Stimulated activated CD4-positive, alpha-beta T cell treated with anti-CD3 and anti-CD28 coated beads, Interleukin-15, amount 100 ng/mL, for 1 hour (primary cell): ENCODE measurements at places on chromosomes 2 and 18.

DNA sequence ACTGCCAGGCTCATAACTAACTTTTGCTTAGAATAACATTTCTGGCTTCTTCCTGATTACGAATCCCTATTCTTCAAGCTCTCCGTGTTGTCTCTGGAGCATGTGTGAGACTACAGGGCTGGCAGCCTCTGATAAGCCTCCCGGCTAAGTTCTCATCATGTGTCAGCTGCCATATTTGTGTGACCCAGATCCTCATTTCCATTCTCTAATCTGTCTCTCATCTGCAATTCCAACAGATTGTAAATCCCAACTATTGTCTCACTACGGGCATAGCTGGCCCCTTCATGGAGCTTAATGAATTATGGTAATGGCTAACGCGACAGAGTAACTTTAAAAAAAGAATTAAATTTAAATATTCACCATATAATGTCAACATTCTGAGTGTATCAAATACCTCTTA is 165.4 kb downstream of the CMPK2 start:
- DNase-seq = no peak

GRCh38 chr2:182890773-182891378 is 24.4 kb upstream of the FRZB start:
- DNase-seq = no peak

DNA sequence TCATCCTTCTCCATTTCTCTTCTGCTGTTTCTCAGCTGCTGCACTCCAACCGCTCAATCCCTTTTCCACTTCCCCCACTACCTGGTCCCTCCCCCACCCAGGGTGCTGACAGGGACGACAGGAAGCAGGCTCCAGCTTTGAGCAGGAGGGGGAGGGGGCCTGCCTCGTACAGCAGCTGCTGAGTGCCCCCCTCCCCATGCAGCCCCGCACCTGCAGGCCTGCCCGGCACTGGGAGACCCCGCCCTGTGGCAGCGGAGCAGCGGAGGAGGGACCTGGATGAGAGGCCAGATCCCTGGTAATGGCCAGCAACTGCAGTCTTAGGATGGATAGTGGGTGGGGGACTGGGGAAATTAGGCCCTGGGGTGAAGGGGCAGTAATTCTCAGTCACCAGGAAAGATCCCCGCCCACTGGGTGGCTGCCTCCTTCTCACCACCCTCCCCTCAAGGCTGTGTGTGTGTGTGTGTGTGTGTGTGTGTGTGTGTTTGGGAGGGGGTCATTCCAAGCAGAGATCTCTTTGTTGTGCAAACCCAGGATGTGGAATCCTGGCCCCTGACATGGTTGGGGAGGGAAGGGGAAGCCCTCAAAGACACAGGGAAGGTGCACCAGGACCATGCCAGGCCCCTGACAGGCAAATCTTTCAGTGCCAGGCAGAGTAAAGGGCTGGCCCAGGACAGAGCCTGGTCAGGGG is 6.8 kb upstream of the CRYBA2 start:
- no peak for DNase-seq

- no peak for DNase-seq
Measured at GRCh38 chr2:203790134-203790852, 77.3 kb upstream of the CTLA4 start.

GRCh38 chr2:187442378-187442777 is 5.7 kb downstream of the CALCRL start:
- no peak for DNase-seq

GRCh38 chr2:206218156-206218555 is 56.3 kb upstream of the ZDBF2 start:
- DNase-seq = no peak

DNA sequence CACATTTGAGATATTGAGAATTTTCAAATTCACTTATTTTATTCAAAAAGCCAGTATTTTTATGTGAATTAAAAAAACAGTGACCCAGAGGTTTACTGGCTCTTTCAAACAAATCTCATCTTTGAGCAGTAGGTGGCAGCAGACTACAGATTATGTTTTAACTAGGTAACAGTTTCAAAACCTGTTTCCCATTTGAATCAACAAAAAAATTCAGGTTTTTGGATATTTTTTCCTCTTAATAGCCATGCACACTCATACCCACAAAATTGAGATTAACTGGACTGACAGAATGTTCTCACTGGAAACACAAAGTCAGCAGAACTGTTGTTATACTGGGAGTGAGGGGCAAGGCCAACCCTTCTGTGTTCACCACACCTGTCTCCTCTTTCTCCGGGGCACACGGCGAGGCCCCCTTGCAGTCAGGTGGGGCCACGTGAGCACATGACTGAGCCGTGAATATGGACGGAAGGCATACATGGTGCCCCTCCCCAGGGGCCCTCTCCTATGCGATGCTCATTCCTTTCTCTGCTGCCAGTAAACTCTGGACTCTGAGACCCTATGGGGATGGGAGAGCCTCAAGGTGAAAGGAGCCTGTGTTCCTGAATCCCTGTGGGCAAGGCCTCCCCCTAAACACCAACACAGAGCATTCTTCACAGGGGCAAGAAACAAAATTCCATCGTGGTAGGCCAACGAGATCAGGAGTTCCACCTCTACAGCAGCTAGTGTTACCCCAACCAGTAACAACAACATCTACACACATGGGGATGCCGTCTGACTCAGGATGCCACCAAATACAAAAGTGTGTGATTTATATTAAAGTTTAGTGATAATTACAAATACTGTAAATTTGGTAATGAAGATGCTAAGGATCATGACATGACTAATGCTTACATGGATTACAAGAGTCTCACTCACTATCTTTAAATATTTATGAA is 80.4 kb downstream of the LPIN2 start:
- DNase-seq = no peak

- no peak for DNase-seq
Measured at GRCh38 chr2:26281226-26281625, 36.5 kb downstream of the HADHB start.

DNA sequence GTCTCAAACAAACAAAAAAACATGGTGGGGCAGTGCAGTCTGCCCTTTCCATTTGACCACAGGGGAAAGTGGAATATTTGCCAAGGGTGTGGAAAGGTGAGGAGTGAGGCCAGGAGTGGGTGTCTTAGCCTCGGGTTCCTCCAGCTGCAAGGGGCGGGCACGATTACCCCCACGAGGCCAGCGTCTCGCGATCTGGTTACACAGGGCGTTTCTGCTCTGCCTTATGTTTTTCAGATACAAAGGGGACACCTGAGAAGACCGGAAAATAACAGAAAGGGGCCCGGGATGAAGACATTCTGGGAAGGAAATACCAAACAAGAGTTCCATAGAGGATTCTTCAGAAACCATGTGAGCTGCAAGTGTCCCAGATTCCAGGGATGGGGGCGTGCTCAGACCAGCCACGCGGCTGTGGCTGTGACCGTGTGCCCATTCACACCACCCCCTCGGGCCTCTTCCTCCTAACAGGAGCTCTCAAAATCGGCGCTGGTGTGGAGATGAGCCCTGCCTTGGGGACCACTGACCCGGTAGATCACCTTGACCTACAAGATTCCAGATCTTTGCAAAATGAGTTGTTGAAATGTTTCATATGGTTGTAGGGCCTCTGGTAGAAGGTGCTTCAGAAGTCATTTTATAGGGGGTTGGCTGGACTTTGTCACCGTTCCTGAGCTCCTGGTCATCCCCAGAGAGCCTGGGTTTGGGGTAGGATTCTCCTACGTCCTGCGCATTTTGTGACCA is 34.2 kb downstream of the FAM178B start:
- DNase-seq = no peak

GRCh38 chr2:50746526-50746925 is 285.4 kb downstream of the NRXN1 start:
- no peak for DNase-seq

DNA sequence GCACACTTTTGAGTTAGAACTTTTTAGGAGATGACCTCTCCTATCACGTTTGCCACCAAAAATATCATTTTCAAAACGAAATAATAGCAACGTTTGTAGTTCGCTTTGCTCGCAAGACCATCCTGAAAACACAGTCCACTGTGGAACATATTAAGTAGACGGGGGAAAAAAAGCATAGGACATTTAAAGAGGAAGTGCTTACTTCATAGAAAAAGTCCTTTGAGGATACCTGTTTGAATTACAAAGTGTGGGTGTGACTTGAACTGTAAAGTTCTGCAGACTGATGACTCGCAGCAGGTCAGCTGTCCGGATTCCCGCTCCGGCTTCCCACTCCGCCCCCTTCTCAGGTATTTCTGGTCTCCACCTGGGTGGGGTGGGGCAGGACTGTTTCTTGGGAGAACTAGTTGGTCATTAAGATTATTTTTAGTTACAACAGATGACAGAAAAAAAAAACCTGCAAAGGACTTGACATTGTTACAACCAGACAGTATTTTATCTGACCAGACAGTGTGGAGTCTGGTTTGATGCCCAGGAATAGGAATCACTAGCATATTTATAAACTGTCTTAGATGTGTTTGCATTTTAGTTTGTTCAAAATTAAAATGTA is 13.3 kb downstream of the CNOT11 start:
- no peak for DNase-seq

- no peak for DNase-seq
Measured at GRCh38 chr2:37191253-37191652, 2.8 kb upstream of the SULT6B1 start.

DNA sequence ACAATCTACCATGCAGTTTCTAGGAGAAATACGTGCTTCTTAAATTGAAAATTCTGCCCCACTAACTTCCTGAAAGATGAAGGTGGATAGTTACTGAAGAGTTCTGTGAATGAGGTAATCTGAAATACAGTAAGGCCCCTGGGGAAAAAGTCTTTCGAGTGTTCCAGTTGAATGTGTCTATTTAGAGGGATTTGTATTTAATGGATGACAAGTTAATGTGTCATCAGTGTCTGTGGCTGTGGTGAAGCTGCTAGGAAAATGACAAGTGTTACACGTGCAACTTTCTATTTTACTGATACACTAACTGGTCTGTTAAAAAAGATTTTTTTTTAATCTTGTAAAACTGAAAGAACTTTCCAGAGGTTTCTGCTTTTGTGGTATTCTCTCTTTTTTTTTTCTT is 384.6 kb downstream of the STK39 start:
- DNase-seq = no peak

DNA sequence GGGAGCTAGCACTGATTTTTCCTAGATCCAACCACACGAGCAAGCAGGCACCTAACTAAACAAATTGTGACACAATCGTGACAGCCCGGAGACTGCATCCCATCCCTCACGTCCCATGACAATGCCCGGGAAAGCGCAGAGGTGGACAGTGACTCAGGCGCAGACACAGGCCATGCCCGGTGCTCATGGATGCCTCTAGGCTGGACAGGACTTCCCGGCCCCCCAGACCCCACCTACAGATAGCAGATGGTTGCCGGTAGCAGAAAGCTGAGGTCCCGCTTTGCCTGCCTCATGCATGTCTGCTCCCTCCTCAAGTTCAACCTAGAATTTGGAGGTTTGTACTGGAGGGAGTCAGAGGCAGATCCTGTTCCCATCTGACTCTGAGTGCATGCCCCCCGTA is 81.0 kb downstream of the TPO start:
- no peak for DNase-seq

GRCh38 chr2:219901155-219901554 is 273.7 kb downstream of the SLC4A3 start:
- no peak for DNase-seq

DNA sequence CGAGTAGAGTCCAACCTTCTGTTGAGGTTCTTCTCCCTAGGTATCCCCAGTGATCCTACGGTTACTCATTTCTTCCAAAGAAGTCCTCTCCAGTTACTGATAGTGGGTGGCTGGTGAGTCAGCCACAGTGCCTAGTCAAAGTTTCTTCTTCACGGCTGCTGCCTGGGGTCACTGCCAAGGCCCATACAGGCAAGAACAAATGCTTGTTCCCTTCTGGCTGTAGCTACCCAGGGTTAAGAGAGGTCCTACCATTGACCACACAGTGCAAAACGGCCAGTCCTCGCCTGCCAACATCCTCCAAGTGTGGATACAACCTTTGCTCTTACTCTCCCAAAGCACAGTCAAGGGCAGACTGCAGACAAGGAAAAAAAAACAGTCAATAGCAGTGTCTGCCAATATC is 2.9 kb upstream of the PTPN4 start:
- DNase-seq = peak; percentile 8

DNA sequence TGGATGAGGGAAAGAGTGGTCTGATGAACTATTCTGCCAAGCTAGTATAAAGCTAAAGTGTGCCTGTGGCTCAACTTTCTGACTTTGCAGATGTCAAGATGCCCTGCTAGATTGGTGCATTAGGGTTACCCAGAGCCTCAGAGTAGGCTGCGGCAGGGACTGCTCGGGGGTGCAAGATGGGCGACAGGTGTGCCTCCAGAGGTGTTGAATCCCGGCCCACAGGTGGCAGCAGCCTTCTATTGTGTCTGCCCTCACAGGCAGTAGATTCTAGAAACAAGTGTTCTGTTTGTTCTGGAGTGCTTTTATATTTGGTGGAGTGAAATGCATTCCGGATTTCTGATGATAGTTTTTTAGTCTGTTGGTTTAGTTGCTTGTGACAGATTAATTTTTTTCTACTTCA is 131.6 kb upstream of the IL1R2 start:
- DNase-seq = no peak

DNA sequence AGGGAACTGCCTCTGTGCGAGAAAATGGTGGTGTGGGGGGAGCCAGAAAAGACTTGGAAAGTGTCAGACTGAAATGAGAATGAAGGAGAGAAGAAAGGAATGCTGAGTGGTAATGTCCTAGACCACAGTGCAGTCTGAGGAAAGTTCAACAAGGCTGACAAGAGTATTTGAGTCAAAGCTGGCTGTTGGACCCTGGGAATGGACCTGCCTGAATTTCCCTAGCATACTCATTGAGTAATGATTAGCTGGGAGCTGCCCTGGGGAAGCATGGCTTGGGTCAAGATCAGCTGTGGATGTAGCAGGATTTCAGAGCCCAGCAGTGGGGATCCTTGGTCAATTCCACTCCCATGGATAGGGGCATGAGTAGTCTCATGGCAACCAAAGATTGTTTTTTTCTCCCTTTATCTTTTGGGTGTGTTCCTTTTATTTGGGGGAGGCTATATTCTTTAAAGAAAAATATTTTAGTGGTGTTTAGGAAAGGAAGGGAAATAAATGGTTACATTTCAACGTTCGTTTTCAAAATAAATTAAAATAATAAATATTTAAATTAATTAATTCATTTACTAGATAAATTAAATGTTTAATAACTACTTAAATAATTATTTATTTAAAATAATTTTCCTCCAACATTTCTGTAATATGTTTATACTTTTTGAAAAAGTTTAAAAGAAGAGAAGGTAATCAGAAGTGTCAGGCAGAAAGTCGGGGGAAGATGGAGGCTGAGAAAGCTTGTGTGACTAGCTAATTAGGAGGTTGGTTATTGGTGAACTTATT is 15.9 kb upstream of the LHCGR start:
- no peak for DNase-seq

- peak; percentile 53 for DNase-seq
Measured at GRCh38 chr18:61893971-61894750, 1.4 kb upstream of the RNF152 start.

GRCh38 chr2:136487421-136487820 is 277.9 kb upstream of the THSD7B start:
- DNase-seq = no peak

GRCh38 chr2:38176619-38177021 is 100.7 kb upstream of the CYP1B1 start:
- DNase-seq = no peak

- DNase-seq = no peak
Measured at GRCh38 chr2:219271021-219271420, 8.1 kb upstream of the DNAJB2 start.
